ENCODE measurements at places on chromosomes 16 and 17. TPM values are rescaled to one million over a fixed set of nuclear protein-coding genes. Genes with fewer than 3 reads are reported as not detected.

DPEP3 gene
- total RNA-seq, result not detected

DNA sequence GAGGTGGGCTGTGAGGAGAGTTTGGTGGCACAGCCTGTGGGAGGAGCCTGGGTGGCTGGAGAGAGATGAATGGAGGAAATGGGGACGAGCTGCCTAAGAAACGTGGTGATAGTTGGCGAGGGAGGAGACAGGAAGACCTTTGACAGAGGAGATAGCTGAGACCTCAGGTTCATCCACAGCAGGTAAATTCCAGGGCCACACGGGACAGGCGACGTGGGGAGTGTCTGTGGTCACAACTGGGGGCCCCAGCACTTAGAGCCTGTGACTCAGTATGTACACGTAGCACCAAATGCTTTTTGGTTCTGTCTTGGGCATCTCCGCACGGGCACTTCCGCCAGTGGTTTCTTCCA is 7.7 kb downstream of the MINK1 start:
- no peak for DNase-seq

DNA sequence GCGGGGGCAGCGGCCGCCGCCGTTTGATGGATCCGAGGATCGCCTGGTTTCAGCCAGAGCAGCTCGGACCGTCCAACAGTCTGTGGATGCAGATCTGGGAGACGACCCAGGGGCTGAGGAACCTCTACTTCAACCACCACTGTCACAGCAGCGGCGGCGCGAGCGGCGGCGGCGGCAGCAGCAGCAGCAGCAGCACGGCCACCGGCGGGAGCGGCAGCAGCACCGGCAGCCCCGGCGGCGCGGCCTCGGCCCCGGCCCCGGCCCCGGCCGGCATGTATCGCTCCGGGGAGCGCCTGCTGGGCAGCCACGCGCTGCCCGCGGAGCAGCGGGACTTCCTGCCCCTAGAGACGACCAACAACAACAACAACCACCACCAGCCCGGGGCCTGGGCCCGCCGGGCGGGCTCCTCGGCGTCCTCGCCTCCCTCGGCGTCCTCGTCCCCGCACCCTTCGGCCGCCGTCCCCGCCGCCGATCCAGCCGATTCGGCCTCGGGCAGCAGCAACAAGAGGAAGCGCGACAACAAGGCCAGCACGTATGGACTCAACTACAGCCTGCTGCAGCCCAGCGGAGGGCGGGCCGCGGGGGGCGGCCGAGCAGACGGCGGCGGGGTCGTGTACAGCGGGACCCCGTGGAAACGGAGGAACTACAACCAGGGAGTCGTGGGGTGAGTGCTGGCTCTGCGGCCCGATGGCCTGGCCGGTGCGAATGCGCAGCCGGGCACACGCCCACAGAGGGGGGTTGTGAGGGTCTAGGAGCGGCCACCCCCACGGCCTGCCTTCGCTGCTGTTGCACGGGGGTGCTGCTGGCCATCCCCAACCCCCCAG is 702 bp downstream of the TENT4B start:
- peak; percentile 43 for DNase-seq

DNA sequence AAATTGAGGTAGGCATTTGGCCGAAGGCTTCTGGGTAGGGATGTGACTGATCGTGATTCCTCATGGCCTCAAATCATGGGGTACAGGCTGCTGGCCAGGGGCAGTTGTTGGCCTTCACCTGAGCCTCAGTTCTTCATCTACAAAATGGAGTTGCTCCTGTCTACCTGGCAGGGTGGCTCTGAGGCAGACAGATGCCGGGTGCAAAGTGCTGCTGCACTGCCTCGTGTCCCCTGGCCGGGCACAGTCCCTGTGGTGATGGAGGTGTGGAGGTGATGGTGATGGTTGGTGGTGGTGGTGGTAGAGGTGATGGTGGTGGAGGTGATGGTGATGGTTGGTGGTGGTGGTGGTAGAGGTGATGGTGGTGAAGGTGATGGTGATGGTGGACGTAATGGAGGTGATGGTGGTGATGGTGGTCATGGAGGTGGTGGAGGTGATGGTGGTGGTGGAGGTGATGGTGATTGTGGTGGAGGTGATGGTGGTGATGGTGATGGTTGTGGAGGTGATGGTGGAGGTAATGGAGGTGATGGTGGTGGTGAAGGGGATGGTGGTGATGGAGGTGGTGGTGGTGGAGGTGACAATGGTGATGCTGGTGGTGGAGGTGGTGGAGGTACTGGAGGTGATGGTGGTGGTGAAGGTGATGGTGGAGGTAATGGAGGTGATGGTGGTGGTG is 52.6 kb downstream of the RNF213 start:
- DNase-seq, result no peak

- no peak for DNase-seq
Measured at GRCh38 chr16:54462151-54462651, 175.6 kb upstream of the IRX3 start.

DNA sequence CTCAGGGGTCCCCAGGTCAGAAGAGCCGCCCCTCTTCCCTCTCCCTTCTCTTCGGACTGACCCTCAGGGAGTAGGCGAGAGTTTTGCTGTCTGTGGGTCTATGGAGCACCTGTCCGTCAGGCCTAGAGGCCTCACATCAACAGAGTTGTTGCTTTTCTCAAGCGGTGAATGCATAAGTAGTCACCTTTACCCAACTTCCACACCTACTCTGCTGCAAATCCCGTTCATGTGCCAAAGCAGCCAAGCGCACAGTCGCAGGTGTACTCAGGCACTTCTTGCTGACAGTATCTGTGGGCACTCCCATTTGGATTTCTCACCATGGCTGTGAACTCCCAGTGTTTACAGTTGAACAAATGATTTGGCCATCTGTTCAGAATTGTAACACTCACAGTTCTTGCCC is 4.0 kb upstream of the FA2H start:
- DNase-seq, result no peak

All from dermis blood vessel endothelial cell (primary cell).